RPMI7951 (cell line): ENCODE measurements at places on chromosomes 7 and 10. TPM values are rescaled to one million over a fixed set of nuclear protein-coding genes. Genes with fewer than 3 reads are reported as not detected.

The CPED1 gene
- 28.2 and 33.6 TPM in 2 replicates for total RNA-seq

DNA sequence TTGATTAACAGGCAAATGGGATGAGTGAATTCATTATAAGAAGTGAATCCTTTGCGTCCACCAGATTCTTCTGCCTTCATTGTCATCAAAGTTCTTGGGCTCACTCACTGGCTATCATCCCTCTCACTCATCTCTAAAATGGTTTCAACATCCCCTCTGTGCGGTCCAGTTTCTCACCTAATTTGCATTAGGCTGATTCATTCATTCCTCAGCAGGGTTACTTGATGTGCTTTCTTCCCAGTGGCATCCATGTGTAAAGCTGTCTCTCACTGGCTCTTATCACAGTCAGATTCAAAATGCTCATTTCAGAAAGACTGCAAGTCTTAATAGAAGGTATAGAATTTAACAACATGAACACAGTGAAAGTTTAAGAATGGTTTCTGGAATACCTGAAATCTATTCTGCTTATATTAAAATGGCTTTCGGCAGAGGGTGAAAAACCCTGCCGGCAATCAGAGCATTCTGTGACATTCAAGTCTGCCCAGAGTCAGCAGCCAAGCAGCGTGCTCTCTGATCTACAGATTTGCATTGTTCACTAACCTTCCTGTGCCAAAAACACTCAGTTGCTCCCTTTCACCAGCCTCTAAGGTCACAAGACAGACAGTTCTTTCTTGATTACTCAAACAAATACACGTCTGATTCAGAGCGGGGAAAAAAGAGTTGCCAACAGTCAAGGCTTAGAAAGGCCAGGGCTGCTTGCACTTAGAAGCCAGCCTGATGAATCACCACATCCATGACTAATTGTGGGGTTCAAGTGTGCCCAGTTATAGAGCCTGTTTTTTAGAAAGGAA lies 106.7 kb downstream of the TES start:
- DNase-seq = peak; percentile 100

GRCh38 chr10:71513936-71514335 lies 117.2 kb downstream of the CDH23 start:
- no peak for DNase-seq

GRCh38 chr10:10977978-10978377 lies 39.7 kb upstream of the CELF2 start:
- no peak for DNase-seq

- DNase-seq = no peak
These were observed 26.9 kb upstream of the DNAAF5 start for GRCh38 chr7:699476-700170.

The TSPAN33 gene
- 1.1 and 2.1 TPM in 2 replicates for total RNA-seq

DNA sequence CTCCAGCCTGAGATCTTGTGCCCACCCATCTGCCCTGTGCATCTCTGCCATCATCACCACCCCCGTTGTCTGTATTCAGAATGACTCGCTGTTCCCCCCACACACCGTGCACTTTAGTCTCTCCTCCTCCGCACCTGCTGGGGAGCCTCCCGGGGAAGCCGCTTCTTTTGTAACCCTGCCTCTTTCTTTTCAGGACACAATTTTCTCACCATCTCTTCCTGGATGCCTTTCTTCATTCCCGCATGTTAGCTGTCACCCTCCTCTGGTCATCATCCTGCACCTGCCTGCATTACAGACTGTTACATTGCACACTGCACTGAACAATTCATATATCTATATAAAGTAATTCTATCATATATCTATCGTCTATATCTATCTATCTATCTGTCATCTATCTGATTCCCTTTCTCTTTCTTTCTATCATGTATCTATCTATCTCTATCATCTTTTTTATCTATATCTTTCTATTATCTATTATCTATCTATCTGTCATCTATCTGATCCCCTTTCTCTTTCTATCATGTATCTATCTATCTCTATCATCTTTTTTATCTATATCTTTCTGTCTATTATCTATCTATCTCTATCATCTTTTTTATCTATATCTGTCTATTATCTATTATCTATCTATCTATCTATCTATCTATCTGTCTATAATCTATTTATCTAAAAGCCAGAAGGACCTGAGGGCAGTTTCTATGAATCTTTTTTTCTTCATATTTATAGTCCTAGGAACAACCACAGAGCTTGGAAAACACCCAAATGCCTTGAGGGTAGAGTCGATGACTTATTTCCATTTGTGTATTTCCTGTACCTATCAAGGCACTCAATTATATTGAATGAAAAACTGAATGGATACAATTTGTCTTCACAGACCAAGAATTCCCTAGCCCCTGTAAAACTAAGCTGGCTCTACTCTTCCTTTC lies 642.5 kb downstream of the ACTR3B start:
- DNase-seq = peak; percentile 10

DNA sequence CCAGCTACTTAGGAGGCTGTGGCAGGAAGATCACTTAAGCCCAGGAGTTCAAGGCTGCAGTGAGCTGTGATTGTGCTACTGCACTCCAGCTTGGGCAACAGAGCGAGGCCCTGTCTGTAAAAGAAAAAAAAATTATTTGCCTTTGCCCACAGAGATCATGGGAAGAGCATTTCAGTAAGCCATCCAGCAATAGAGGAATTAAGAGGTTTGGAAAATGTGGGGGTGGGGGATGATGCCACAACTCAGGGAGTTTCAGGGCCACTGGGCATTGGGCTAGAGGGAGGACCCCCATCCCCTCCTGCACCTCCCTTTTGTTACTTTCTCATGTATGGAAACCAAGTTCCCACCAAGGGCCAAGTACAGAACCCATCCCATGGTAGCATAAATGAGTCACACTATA lies 38.4 kb downstream of the SVIL start:
- no peak for DNase-seq

- peak; percentile 38 for DNase-seq
These were observed 95.2 kb downstream of the CLEC2L start for GRCh38 chr7:139618482-139619366.

DNA sequence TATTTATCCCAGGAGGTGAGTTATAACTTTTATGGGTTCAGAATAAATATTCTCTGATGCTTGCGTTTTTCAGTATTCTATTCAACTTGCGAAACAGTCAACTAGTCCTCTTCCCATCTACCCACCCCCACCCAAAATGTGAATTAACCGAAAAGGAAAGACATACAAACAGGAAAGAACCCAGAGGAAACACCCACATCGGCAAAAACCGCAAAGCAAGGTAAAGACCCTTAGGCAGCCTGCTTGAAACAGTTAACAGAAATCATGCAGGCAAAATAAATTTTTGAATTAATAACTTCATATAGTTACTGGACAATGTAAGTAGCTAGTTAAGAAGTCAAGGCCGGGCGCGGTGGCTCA lies 5.4 kb downstream of the ZC3HAV1 start:
- DNase-seq = no peak
